ENCODE measurements at places on chromosomes 1 and 21.

GRCh38 chr1:84876353-84876752, 16.7 kb downstream of the LPAR3 start:
- DNase-seq, result no peak

DNA sequence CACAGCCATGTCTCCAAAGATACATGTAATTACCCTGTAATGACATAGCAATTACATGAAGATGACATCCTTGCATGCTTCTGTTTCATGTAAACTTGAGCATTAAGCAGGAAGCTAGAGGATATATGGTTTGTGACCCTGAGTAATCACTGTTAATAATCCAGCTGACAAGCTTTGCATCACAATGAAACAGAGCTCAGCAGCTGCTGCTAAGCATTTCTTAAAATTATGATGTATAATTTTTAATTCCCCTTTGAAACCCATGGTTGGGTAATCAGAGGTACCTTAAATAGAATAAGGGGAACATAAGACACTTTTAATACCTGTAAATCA, 293.5 kb downstream of the NTNG1 start:
- no peak for DNase-seq

- DNase-seq, result no peak
Measured at GRCh38 chr1:221344693-221345092, 397.2 kb downstream of the DUSP10 start.

GRCh38 chr1:156065212-156065611, 4.3 kb downstream of the RAB25 start:
- DNase-seq, result no peak

DNA sequence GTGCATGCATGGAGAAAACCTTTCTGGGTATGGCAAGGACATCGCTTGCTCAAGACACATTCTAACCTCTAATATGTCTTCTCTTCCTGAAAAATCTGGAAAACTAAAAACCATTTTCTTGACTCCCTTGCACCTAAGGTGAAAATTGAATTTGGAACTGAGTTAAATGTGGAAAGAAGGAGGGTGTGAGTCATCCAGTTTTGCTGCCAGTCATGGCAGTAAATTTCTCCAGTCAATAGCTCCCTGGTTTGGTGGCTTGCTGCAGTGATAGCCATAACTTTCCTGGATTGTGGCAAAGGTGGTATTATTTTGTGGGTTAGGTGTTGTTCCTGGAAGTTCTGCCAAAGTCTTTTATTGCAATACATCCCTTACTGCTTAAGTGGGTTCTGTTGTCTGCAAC, 2.5 kb downstream of the ZCCHC17 start:
- DNase-seq, result no peak

DNA sequence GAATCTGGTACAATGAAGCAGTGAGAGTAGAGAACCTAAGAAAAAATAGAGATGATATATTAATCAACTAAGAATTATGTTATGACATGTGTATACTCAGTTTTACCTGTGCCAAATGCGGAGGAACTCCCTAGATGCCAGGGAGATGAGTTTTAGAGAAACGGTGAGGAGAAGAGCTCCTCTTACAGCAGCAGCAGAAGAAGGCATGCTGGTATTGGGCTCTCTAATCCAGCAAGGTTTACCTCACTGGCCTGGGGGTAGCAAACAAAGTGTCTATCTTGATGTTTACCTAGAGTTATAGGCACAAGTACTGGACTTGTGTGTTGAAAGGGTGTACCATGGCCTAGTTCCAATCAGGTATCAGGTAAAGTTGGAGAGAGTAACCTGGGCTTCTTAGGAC, 28.9 kb upstream of the DEPDC1 start:
- no peak for DNase-seq

DNA sequence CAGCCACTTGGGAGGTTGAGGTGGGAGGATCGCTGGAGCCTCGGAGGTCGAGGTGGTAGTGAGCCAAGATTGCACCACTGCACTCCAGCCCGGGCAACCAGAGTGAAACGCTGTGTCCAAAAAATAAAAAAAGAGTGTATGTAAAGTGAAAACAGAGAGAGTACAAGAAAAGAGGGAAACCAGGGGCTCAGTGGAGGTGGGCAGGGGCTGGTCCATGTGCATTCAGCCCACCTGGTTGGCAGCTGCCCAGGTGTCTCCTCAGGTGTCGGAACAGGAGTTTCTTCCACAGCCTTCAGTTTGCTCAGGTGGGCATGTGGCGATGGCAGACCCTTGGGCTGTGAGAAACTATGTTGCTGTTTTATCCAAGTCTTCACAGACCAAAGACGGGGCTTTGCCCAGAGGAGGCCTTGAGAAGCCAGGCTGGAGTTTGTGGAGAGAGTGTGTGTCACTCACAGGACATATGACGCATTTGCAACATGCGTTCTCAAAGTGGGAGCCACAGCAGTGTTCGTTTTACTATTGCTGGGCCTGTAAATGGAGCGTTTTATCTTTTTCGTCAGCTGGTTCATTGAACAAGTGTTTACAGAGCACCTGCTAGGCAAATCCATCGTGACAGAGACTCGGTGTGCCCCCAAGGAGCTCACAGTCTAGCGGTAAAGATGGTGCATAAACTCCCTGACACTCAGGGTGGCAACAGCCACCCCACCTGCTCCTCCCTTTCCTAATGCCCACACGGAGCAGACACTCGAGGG, 22.4 kb upstream of the SAMD11 start:
- DNase-seq, result no peak

GRCh38 chr21:34692458-34693020, 23.7 kb downstream of the CLIC6 start:
- DNase-seq, result no peak

GRCh38 chr1:114008993-114009392, 29.7 kb downstream of the OLFML3 start:
- DNase-seq, result no peak

GRCh38 chr1:101924700-101925099, 72.0 kb downstream of the OLFM3 start:
- DNase-seq, result no peak

- no peak for DNase-seq
Measured at GRCh38 chr1:29133861-29134694, 10.4 kb upstream of the TMEM200B start.

DNA sequence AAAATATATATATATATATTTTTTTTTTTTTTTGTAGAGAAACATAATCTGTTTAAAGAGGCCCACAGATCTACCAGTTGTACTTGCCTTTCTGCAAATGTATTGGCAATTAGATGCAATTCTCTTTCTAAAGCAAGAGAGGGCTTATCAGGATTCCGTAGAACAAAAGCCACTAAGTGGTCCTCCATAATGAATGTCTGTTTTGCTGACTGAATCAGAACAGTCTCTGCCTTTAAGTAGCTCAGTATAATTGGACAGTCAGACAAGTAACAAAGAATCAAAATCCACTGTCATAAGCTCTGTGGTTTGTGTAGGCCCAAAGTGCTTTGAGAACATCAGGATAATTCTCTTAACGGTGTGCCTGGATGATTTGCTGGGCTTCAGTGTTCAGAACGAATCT, 17.3 kb downstream of the SARS1 start:
- DNase-seq, result no peak

DNA sequence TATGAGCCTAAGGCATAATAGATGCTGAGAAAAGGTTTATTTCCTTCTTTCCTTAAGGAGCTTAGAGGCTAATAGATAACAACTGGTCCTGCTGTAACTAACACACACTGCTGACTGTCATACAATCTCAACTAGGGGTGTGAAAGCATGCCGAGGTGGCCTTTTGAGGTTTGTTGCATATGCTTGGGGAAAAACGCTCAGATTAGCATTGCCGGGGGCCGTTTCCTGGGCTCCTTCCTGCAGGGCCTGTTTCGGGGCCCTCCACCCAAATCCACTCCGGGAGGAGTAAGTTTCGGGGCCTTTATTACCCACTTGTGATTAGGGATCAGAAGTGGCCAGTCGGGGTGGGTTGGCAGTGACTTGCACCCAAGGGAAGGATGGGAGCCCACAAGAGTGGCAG, 27.2 kb upstream of the RCSD1 start:
- DNase-seq, result no peak

- no peak for DNase-seq
Measured at GRCh38 chr1:115712911-115713609, 55.5 kb downstream of the CASQ2 start.

Data from activated CD4-positive, alpha-beta T cell treated with anti-CD3 and anti-CD28 coated beads, Interleukin-2, amount 50 U/mL, for 48 hours (primary cell).